ENCODE measurements at places on chromosomes 12 and 14.

DNA sequence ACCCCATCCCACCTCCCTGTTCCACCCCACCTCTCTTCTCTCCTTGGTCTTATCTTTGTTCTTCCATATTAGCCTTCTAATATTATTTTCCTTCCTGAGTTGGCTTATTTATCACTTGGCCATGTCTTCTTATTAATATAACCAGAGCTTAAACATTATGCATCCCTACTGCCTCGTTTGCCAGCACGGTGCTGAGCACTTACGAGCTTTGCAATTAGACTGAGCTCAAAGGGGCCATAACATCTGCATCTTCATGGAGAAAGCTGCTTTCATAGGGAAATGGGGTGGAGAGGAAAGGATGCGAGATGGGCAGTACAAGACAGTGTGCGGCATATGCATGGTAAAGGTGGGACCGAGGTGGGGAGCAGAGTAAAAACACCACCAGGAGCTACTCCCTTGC is 342.8 kb downstream of the FUT8 start:
- no peak for DNase-seq

GRCh38 chr12:41367726-41368405 is 179.7 kb downstream of the PDZRN4 start:
- no peak for DNase-seq

- DNase-seq: peak; percentile 54
These were observed 6.4 kb downstream of the SSH1 start for GRCh38 chr12:108850854-108851573.

DNA sequence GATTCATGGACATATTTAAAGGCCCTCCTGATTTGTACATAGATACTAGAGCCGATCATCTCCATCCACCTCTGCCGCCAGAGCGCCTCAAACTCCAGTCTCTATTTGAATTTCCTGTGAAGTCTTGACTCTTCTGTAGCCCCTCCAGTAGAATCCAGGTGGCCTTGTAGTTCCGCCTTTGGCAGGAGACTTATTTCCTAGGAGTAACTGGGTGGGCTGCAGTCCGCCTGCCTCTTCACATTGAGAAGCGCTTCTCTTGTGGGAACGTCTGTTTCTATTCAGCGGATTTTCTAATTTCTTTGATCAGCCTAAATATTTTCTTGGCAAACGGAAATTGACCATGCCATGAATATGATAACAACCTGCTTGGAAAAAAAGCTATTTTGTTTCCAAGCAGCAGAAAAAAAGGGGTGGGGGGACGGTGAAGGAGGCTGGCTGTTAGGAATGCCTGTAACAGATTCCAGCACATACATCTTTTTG is 9.0 kb upstream of the SIX1 start:
- DNase-seq: no peak

- no peak for DNase-seq
These were observed 55.6 kb upstream of the JDP2 start for GRCh38 chr14:75372260-75372659.
